ENCODE measurements at places on chromosomes 2 and 18.

- DNase-seq = no peak
These were observed 178.0 kb downstream of the DLGAP1 start for GRCh38 chr18:4276953-4277585.

DNA sequence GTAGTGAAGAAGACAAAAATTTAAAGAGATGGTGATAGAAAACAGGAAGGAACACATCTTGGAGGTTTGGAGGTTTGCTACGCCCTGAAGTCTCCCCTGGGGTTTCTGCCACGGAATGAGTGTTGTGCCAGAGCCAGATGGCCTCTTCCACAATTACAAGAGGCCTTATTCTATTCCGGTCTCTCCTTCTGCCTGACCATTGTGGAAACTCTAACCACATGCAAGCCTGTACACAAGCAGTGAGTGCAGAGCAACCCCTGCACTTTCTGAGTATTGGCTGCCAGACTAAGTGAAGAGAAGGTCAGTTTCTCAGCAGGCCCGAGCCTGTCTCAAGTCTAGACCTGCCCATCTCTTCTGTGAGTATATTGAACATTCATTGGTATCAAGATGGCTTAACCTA, 22.7 kb upstream of the MYO1B start:
- DNase-seq = no peak

- no peak for DNase-seq
These were observed 28.8 kb downstream of the SH3BP4 start for GRCh38 chr2:234980451-234981187.

DNA sequence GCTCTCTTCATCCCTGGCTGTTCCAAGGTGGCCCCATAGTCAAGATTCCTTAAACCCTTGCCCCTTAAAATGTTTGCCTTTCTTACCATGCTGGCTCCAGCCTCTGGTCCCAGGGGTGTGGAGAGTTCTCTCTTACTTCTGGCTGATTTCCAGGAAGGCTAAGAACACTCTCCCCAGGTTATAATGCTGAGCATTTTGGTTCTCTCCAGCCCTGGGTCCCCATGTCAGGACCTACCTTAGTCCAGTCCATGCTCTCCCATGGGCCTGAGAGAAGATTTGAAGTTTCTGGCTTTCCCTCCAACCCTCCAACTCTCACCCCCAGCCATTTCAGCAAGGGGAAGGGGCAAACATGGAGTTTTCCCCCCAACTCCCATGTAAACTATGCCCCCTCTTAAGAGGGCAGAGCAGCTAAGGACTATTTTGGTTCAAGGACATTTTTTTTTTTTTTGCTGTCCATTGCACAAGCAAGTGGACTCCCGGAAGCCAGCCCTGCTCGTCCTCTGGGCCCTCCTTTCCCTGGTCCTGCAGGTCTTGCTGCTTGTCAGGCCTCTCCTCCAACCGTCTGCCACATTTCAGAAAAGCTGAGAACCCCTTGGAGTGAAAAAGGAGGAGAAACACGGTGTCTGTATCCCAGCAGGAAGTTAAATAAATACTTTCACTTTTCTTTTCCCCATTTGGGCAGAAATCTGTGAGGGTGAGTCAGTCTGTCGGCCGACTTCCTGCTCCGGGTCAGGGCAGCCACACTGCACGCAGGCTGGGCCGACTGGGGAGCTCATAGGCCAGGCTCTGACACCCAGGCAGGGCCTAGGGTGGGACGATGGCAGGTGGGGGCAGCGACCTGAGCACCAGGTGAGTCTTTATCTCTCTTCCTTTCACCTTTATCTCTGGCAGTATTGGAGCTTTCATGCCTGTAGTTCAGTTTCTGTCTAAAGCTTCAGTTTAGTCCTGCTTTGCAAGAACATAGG, at the start of gene SP140L:
Gene SP140L, plus strand, starts transcription at position 741 of the 965 bp plus-strand sequence. Its CDS starts 77 bp downstream, at position 818.
- peak; percentile 62 for DNase-seq

GRCh38 chr2:67904566-67904965, 158.2 kb downstream of the C1D start:
- DNase-seq = no peak

GRCh38 chr2:75705921-75706320, 4.8 kb downstream of the GCFC2 start:
- DNase-seq = no peak

DNA sequence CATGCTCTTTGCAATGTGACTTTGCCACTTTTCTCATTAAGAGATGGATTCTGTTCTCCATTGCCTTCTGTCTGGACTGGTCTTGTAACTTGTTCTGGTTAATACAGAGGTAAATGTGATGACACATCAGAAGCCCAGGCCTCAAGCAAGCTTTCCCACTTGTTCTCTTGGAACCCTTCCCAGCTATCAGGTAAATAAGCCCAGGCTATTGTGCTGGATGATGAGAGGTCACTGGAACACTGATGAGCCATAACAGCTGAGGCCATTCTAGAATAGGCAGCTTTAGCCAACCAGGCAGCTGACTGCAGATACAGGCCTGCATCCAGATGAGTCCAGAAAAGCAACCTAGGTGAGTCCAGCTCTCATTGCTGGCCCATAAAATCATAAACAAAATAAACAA, 1007.0 kb upstream of the ACVR2A start:
- DNase-seq = no peak

DNA sequence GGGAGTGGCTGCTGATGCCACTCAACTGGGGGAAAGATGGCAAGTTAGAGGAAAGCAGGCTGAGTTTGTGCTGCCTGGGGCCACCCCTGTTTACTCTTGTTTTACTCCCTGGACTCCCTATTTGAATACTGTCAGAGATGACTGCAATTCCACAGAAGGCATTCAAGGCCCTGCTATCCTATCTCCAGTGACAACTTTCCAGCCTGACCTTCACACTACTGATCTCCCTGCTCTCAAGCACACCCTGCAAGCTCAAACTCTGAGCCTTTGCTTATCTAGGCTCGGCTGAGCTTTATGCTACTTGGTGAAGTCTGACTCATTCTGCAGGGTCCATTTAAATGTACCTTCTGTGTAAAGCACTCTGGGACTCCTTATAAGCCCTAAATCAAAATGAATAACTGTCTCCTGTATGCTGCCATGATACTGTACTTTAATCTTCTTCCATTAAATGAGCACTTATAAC, 39.3 kb upstream of the DSG1 start:
- DNase-seq = no peak

- no peak for DNase-seq
These were observed 17.4 kb downstream of the KIF3C start for GRCh38 chr2:25964891-25965290.

- no peak for DNase-seq
These were observed 3.0 kb downstream of the HPCAL1 start for GRCh38 chr2:10305715-10306114.

- DNase-seq = no peak
These were observed 47.0 kb downstream of the CHST9 start for GRCh38 chr18:27138079-27138478.

- DNase-seq = no peak
These were observed 72.0 kb downstream of the GALNT1 start for GRCh38 chr18:35653392-35654135.

DNA sequence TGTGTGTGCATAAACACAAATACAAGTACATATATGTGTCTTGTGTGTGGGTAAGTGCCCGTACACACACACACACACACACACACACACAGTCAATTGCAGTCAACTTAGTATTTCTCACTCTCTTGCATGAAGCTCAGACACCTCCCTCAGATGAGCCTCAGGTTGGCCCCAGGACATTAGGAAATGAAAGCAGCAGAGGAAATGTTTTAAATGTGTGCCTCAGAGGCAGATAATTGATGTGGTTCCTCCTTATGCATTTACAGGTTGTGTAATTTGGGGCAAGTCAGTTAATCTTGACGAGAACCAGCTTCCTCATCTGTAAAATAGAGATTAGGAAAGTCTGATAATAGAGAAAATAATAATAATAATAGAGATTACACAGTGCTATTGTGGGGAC, 814.0 kb upstream of the ID2 start:
- no peak for DNase-seq

GRCh38 chr2:197297772-197298318, 12.7 kb downstream of the ANKRD44 start:
- no peak for DNase-seq

DNA sequence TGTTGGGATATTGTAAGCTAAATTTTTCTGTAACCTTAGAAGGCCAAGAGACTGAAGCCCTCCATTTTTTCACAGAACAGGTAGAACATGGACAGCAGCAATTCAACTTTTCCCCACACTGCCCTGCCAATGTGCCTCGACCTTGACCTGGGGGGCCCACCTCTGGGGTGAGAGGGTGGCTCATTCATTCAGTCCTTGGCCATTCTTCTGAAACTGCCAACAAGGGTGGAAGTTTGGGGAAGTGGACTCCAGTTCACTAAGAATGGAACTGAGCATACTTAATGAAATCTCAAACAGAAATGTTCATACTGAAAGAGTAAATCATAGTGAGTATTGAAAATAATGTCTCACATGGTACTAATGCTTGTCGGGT, 1.1 kb downstream of the EEF1B2 start:
- no peak for DNase-seq

DNA sequence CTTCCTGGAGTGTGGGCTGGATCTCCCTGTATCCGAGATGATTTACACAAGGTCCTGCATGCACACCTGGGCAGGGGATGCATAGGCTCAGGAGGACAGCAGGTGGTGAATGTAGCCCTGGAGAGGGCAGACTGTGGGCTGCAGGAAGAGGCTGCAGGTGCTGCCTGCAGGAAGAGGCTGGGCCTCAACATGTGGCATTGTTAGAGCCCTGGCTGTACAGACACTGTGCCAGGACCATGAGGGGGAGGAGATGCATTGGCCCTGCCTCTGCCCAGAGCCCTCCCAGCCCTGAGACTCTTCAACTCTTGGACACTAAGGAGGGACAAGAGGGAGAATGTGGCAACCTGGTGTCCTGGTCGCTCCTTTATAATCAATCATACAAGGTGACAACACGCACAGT, 392.8 kb downstream of the TNS1 start:
- DNase-seq = no peak

- no peak for DNase-seq
These were observed 4.9 kb downstream of the GPR55 start for GRCh38 chr2:230920167-230920566.

DNA sequence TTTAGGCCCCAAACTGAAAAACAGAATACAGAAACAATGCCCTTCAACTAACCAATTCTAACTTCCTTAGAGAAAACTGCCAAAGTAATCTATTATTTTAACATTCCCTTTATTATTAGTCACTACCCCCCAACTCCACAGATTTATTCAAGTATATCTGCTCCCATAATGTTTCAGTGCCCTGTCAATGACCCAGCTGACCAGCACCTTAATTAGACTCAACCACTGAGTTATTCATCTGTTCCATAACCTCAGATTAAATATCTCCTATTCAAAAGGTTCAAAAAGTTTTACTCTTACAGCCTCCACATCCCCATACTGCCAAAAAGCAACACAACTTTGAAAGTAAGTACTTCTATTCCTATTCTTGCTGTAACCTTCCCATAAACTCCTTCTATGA, 202.4 kb downstream of the EXOC6B start:
- no peak for DNase-seq

- no peak for DNase-seq
These were observed 60.8 kb upstream of the FAM136A start for GRCh38 chr2:70362661-70363060.

- no peak for DNase-seq
These were observed 51.7 kb upstream of the OTX1 start for GRCh38 chr2:62998949-62999348.

- no peak for DNase-seq
These were observed 84.6 kb downstream of the PLCL1 start for GRCh38 chr2:197889041-197889440.

DNA sequence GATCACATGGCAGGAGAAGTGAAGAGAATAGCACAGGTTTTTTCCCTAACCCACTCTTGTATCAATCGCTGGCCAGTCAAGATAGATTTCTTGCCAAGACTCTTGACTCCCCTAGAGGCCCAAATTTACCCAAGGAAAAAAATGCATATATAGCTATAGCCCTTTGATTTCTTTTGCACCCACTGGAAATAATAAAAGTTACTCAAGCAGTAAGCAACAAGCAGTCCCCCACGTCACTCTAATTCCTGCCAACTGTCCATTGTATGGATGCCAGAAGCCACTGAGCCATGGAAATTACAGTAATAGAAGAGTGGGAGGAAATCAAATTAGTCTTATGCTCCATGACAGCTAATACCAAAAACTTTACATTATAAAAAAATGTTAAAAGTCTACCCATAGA, 125.3 kb upstream of the SLC39A10 start:
- DNase-seq = no peak

GRCh38 chr2:18045230-18045629, 166.8 kb downstream of the KCNS3 start:
- no peak for DNase-seq

DNA sequence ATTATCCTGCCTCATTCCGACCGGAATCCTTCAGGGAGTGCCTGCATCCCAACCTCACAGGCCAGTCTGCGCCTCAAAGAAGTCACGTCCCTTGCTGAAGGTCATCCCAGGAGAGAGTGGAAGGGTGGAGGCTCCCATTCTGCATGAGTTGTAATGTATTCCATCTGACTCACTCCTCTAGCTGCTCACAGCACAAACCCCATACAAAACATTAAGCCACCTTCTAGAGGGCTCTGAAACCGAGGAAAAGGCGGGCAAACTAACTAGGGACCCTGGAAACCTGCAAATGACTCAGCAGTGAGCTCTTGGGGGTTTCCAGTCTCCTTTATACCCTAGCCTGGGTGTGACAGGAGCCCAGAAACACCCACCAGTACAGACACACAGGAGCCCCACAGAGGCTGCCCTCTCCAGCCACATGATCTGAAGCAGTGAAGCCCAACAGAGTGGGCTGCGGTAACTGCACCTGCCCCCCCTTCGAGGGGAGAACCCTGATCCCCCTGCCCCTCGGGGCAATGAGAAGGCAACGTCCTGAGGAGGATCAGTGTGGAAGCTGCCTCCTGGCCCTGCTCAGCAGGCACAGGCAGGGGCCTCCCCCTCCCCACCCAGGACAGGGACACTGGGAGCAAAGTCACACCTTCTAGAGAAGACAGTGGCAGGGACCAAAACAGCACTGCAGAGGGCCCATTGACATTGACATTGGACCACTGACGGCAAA, 69.3 kb upstream of the SNTG2 start:
- no peak for DNase-seq

DNA sequence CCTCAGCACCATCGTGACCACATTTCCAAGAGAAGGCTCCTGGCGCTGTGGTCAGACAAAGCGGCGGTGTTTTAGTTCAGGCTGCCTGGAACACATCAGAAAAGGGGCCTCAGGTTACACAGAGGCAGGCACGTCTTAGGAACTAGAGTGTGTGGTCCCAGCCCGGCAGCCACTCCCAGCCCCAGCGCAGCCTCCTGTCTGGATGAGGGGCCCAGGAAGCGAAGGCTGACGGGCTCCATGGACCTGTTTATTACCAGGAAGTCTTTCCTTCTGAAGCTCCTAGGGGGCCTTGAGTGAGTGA, 10.0 kb upstream of the GPR55 start:
- DNase-seq = no peak

- DNase-seq = no peak
These were observed 4.2 kb downstream of the PLEKHA3 start for GRCh38 chr2:178484245-178485041.

GRCh38 chr2:230793572-230794359, 71.0 kb upstream of the ITM2C start:
- DNase-seq = peak; percentile 43

DNA sequence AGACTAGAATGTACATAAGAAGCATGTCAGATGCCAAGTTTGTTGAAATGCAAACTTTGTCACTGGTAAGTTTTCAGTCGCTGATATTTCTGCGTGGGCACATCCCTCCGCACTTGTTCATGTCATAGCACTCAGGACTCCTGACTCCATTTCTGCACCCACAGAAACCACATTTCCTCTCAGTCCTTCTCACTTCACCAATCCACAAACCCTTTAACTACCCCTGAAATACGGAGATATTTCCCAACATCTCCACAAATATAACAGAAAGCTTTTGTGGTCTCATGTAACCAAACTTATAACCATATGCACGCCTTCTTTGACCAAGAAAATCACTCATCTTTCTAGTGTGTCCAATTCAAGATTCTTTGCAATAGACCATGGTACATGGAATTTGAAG, 276.9 kb upstream of the ERBB4 start:
- peak; percentile 11 for DNase-seq
